NB4 (cell line): ENCODE measurements at places on chromosomes 1 and 21.

- DNase-seq, result no peak
Observed at GRCh38 chr1:203407296-203407695, 56.4 kb upstream of the FMOD start.

DNA sequence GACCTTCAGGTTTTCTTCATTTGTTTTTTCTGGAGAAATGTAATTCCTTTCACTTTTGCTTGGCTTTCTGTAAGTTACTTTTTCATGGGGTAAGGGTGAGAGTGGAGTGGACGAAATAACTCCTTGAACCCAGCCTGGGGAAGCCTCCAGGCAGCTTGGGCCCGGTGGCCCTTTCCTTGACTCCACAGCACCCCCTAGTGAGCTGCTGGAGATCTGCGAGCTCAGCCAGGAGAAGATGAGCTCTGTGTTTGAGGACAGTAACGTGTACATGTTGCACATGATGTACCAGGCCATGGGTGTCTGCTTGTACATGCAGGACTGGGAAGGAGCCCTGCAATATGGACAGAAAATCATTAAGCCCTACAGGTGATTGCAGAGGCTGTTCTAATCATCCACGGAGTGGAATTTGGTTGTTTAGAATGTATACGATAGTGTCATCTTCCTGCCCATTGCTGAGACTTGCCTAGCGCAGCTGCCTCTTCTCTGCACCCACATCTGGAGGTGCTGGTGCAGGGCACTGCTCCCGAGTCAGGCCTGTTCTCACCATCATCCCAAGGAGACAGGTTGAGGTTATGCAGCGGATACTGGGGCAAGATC, 51.0 kb downstream of the SMYD2 start:
- peak; percentile 62 for DNase-seq

DNA sequence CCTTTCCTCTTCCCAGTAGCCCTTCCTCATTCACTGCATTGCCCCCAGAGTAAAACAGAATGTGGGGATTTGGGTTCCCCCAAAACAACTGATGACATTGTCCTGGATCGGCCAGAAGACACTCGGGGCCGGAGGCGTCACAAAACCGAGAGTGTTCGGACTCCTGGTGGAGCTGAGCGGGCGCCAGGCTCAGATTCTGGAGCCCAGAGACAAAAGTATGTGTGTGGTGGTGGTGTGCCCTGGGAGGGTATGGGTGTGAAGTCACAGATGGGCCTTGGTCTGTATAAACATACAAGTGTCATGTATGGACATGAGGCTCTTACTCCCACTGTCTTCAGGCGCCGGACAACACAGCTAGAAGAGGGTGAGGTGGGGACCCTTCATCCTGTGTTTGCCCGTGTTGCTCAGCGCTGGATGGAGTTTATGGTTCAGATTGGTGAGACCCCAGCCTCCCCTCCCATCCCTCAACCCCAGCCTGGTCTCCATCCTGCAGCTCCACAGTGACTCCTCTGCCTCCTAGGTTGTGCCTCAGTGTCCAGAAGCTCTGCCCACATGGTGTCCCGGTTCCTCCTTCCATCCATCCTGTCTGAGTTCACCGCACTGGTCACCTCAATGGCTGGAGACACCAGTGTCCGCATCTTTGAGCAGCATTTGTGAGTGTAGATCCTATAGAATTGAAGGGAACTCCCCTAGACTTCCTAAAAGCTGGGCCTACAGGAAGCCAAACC, 12.4 kb downstream of the HYI start:
- DNase-seq, result no peak

DNA sequence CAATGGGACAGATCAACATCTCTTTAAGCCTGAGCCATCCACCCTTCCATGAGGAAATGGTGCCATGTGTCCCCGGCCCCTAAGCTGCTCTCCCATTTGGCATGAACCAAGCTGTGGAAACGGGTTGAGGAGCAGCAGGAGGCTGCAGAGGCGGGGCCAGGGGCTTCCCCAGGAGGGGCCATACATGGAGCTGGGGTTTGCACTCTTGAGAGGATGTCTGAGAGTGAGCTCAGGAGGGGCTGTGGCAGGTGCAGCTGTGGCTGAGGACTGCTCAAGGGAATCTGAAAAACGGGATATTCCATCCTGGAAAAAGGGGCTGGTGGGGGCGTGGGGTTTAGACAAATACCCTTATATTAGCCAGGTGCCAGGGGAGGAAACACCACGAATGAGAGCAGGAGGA, 7.1 kb upstream of the CLEC20A start:
- DNase-seq, result no peak

DNA sequence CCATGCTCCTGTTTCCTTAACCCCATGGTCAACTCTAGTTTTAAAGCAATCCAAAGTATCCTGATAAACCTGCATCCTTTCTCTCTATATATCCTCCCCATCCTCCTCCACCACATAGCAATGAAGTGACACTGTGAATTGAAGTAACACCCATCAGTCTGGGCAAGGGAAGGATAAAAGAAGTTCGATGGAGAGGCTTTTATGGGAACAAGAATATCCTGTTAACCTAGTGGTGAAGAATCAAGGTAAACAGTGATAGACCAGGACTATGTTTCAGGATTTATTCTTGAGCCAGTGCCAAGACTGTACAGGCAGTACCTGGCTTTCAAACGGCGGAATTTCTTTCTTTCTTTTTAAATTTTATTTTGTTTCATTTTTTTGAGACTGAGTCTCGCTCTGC, 17.6 kb downstream of the RABIF start:
- no peak for DNase-seq

- DNase-seq, result peak; percentile 53
Observed at GRCh38 chr1:12420171-12420570, 190.3 kb downstream of the VPS13D start.

DNA sequence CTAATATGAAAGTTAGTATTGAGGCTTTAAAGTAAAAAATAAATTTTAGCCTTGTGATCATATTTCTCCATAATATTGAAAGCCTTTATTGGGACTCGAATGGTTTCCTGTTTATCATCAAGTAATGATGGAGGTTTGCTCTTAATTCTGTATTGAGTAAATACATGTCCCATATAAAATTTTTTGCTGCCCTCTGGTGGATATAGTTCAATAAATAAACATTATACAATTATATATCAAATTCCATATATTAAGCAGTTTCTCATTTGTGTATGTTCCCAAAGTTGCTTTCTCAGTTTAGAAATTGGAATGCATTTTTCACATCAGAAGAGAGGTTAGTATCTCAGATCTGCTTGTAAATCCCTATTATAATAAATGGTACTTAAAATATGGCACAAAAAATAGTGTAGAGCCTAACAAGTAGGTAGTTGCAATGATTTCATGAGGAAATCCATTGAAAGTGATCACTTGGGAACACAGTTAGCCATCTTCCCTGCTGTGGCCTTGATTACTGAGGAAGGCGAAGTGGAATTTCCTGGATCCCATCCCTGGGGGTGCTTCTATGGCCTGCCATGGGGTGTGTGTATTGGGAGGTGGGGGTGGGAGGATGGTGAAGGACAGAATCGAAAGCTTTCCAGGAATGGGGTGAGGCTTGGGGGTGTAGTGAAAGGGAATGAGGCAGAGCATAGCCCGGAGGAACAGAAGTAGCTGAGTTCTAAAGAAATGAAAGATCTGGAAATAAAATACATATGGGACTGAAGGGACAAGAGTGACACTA, 84.1 kb upstream of the C21orf91 start:
- DNase-seq, result peak; percentile 17

DNA sequence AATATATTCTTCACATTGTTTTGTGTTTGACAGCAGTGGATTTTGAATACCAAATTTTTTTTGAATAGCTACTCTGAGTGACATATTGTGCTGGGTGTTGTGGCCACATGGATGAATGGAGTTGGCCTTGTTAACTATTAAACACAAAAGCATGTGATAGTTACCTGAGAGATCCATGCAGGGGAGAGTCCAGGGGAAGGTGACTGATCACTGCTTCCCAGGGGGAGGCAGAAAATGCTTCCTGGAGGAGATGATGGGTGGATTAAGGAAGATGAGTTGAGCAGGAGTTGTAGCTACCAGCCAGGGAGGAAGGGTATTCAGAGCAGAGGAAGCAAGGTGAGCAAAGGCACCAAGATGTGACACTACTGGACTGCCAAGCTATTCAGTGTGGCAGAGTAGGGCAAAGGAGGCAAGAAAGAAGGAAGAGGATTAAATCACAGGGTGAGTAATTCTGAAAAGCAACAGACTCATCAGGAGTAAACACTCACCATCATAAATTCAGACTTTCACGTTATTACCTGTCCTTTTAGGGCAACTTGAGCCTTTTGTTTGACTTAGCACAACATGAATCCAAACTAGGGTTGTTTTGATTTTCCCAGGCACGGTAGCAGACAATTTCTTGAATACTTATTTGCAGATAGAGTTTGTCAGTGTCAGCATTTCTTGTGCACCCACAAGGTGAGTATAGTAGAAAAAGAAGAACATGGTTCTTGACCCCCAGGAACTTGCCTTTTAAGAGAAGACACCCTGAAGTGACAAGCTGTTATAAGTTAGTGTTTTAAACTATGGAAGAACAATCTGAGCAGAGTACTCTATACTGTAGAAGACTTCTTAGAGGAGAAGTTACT, 4.2 kb downstream of the CD46 start:
- no peak for DNase-seq

GRCh38 chr1:69921486-69921885, 283.9 kb downstream of the LRRC40 start:
- DNase-seq, result no peak

DNA sequence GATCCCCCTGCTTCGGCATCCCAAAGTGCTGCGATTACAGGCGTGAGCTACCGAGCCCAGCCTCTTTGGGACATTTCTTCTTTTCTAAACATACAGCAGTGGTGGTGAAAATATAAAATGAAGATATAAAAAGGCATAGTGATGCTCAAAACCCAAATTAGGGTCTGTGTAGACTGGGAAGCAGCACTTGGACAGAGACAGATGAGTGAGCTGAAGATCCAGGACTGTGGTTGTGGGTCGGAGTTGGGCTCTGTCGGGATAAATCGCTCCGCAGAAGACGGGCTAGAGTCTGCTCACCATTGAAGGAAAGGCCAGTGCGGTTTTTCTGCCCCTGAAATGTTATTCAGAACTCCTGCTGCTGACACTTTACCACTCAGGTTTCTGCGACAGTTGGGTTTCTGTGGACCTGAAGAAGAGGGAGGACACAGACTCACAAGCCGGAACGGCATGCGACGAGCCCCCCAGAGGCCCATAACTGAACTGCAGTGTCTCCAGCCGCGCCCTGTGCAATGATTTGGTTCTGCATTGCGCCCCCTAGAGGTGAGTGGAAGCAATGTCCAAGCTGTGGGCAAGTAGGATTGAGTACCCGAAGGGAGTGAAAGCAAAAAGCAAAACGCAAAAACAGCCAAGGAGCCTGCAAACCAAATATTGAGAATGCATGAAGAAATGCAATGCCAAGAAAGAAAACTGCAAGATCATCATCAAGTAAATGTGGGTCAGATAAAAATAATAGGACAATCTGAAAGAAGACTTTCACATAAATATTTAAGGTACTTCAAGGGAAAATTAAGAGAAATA, 66.6 kb downstream of the GABPA start:
- DNase-seq, result peak; percentile 88

GRCh38 chr1:910881-911721, 12.6 kb upstream of the SAMD11 start:
- no peak for DNase-seq

- peak; percentile 73 for DNase-seq
Observed at GRCh38 chr21:42614811-42615351, 38.5 kb upstream of the PDE9A start.

- DNase-seq, result no peak
Observed at GRCh38 chr1:217528271-217528670, 102.6 kb downstream of the GPATCH2 start.

DNA sequence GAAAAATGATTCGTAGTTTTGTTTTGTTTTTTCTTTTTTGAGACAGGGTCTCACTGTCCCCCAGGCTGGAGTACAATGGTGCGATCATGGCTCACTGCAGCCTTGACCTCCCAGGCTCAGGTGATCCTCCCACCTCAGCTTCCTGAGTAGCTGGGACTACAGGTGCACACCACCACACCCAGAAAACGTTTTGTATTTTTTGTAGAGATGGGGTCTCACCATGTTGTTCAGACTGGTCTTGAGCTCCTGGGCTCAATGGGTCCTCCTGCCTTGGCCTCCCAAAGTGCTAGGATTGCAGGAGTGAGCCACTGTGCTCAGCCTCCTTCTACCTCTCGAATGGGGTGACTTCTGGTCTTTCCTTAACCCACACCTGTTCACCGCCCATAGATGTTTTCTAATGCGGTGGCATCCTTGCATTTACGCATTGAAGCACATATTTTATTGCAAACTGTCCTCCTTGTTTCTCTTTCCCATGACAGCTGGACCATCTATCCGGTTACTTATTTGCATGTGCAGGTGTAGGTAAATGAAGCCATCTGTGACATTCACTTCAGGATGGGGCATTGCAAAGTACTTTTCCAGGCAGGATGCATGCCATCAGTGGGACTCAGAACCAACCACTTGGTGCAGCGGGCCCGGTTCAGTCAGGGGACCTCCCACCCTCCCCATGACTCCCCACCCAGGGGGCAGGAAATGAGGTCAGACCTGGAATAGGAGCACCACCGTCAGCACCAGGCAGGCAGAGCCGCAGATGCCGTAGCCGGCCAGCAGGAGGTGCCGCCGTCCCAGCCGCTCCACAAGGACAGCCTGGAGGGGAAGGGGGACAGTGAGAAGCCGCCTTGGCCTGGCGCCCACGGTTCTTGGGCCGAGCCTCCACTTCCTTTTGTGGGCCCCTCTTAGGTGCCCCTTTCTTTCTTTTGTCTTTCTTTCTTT, 16.5 kb downstream of the SLC2A7 start:
- DNase-seq, result peak; percentile 63

DNA sequence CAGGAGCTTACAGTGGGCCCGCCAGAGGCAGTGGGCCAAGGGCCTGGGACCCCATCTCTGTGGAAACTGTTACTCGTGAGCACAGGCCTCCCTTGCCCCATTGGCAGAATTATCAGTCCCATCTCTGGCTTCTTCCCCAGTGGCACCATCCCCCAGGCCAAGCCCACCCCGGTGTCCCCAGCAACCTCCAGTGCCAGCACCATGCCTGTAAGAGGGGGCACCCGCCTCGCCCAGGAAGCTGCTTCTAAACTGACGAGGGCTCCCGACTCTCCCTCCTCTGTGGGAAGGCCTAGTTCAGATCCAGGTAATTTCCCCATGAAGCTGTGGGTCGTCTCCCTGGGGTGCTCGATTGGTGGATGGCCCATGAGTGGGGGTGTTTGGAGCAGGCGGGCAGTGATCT, 46.8 kb downstream of the TNFRSF8 start:
- no peak for DNase-seq

- DNase-seq, result no peak
Observed at GRCh38 chr1:54168206-54168965, 15.6 kb upstream of the CDCP2 start.

GRCh38 chr1:187509091-187509490, 680.3 kb downstream of the PLA2G4A start:
- DNase-seq, result no peak

GRCh38 chr1:97869441-97869840, 51.4 kb downstream of the DPYD start:
- DNase-seq, result no peak
